ENCODE measurements at places on chromosomes 2 and 18.

DNA sequence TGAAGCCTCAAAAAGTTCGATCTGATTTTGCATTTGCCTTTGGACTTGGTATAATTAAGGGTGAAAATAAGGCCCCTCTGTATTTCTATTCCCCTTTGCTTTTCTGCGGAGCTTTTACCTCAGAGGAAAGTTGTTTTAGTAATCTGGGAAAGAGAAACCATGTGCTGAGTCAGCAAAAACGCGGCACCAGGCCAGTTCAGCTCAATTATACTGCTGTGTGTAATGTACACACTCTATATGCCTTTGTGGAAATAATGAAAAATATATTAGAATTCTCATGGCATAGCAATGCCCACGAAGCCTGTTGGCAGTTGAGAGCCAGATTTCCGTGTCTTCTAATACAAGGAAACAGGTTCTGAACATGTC, 161.9 kb upstream of the SIX2 start:
- no peak for DNase-seq

GRCh38 chr2:237660381-237660900, 33.1 kb downstream of the LRRFIP1 start:
- DNase-seq, result no peak

DNA sequence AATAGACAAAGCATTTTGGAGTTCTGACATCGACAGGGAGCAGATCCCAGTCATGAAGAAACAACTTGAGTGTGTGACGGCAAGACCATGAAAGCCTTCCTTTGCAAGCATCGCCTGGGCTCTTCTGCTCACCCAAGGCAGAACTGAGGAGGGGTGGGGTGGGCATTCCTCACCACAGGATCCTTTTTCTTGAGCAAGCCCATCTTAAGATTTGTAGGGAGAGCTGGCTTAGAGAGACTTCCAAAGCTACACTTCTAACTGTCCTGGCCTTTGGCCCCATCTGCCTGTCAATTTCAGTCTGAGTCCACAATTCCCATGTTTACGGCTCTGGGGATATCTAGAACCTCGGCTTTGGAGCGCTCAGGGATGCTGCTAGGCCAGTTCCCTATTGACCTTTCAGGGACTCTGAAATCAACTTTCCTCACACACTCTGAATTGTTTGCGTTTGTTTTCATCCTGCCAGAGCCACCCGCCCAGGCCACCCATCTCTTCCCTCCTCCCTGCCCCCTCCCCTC, 3.7 kb downstream of the KLHL14 start:
- no peak for DNase-seq

DNA sequence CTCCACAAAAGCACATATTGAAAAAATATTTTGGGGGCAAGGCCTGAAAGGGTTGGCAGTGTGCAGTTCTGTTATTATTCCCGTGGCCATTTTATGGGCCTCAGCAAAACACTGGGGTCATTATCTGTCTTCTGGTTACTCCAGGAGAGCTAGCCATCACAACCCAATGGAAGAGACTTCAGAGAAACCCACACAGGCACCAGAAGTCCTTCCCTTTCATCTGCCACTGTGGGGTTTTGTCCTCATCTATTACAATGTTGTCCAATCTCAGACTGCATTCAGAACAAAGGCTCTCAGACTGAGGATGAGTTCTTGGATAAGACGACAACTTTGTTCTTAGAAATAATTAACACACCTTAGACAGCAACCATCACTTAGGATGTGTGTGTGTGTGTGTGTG, 98.4 kb downstream of the PIEZO2 start:
- no peak for DNase-seq

GRCh38 chr2:128868686-128869551, 550.3 kb upstream of the HS6ST1 start:
- DNase-seq, result no peak

GRCh38 chr2:163592954-163593622, 142.7 kb downstream of the FIGN start:
- DNase-seq, result peak; percentile 19

- no peak for DNase-seq
Measured at GRCh38 chr2:102780467-102780866, 18.6 kb downstream of the TMEM182 start.

DNA sequence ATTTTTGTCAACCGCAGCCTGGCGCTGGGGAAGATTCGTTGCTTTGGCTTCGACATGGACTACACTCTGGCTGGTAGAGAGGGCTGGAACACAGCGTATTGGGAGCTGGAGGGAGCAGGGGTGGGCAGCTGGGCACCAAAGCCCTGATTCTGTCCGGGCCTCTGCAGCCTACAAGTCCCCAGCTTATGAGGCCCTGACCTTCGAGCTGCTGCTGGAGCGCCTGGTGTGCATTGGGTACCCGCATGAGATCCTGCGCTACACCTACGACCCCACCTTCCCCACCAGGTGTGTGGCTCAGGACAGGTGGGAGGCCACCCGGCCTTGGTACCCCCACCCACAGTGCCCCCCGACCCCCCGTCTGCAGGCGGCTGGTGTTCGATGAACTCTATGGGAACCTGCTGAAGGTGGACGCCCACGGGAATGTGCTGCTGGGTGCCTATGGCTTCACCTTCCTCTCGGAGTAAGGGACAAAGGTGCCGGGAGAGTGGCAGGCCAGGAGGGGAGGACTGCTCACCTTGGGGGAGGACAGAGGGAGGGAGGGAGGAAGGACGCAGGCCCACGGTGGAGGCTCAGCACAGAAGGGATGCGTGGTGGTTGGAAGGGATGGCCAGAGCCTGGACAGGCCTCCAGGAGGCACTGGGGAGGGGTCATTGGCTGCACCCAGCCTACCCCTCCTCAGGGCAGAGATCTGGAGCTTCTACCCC, 1.2 kb downstream of the NT5DC4 start:
- no peak for DNase-seq

- DNase-seq, result no peak
Measured at GRCh38 chr2:202671317-202672035, 36.7 kb downstream of the FAM117B start.

DNA sequence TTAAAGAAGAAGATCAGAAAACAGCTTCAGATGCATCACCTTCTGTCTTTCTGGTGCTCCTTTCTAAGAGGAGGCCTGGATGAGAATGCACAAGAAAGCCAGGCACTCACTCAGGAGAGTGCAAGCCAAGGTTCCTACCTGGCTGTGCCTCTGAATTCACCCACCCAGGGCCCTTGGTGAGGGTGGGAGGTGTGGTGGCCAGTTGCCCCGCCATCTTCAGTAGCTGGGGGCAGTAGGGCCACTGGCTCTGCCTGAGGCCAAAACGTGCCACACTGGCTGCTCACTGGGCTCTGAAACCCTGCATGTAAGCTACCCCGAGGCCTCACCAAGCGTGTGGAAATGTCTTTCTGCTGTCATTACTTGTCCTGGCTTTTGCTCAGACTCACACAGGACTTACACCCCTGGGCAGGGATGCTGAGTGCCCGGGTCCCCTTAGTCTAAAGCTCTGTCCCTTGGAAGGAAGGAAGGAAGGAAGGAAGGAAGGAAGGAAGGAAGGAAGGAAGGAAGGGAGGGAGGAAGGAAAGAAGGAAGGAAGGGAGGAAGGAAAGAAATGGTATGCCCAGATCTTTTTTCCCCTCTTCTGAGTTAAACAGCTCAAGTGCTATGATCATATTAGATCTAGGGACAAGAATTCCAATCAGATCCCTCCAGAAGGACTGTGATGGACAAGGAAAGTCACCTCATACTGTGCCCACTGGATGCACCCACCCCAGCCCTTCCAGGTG, 8.5 kb upstream of the LBH start:
- DNase-seq, result no peak

- DNase-seq, result no peak
Measured at GRCh38 chr2:32260376-32260775, 4.3 kb downstream of the NLRC4 start.

GRCh38 chr18:11955239-11956029, 25.9 kb upstream of the IMPA2 start:
- no peak for DNase-seq

- DNase-seq, result no peak
Measured at GRCh38 chr2:165008730-165009315, 53.5 kb upstream of the SLC38A11 start.

GRCh38 chr2:190579915-190580846, 45.7 kb upstream of the NEMP2 start:
- no peak for DNase-seq

DNA sequence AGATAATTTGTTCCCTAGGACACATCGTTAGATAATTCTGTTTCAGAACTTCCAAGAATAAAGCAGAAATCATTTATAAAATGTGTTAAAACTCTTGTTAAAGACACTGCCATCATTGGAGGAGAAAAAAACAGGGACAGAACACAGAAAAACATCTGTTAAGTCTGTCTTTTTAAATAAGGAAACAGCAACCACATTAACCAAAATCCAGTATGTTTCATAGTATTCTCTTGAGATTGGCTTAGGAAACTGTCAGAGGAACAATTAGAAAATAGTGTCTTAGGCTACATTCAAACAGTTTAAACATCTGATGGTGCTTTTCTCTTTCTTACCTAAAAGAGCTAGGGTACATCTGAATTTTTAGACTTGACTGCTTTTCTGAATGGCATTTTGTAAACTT, 81.6 kb downstream of the PMS1 start:
- no peak for DNase-seq

- DNase-seq, result no peak
Measured at GRCh38 chr18:80192653-80193385, 54.5 kb downstream of the PARD6G start.

Data from iPS-NIHi11 (cell line).